ENCODE measurements at places on chromosomes 1 and 21.
A peak's percentile ranks its signal among the peaks of the same experiment; 100 is the strongest.

- DNase-seq, result no peak
Measured at GRCh38 chr1:204338360-204338759, 21.4 kb downstream of the PLEKHA6 start.

DNA sequence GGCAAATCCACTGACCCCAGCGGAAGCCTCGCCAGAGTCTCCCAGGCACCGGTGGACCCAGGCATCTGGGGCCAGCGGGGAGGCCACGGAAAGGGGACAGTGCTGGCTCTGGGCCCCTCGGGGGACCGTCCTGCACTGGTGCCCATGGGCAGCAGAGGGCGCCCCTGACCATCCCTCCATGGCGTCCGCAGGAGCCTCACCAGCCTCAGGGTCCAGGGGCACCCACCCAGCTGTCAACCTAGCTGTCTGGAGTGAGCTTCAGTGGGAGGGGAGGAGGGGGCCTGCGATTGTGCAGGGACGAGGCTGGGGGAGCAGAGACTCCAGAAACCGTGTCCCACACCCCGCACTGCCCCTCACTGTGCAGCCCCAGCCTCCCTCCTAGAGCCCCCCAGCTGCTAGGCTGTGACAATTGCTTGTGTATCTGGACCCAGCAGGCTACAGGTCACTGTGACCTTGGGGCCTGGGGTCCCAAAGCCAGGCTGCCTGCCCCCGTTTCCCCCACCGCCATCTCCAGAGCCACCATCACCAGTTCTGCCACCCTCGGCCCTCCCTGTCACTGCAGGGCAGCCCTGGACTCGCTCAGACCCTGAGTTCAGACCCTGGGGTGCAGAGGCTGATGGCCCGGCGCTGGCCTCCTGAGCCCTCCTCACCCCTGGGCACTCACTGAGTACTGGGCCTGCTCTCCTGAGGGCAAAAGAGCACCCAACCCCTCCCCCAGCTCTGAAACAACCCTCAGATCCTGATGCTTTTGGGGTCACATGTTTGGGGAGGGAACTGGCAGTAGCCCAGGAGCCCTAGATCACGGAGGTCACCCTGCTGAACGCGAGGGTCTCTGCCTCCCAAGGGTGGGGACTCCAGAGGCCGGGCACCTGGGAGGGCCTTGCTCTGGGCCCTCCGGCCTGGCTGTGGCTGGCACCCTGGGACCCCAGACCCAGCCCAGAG lies 10.6 kb upstream of the COL6A1 start:
- peak; percentile 85 for DNase-seq

DNA sequence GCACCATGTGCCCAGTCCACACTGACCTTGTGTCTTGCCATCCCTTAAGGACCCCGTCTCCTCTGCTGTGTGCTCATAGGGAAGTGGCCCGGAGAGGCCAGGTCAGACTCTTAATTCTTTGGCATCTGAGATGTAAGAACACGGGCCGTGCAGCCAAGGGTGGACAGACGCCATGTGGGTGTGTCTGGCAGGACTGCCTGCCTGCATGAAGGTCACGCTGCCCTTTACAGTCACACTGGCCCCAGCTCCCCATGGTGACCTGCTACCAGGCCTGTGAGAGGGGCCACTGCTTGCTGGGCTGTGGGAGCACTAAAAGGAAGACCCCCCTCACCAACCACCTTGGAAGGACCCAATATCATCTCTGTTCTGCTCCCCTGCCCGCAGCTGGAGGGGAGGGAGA lies 17.7 kb downstream of the DHRS3 start:
- DNase-seq, result no peak

DNA sequence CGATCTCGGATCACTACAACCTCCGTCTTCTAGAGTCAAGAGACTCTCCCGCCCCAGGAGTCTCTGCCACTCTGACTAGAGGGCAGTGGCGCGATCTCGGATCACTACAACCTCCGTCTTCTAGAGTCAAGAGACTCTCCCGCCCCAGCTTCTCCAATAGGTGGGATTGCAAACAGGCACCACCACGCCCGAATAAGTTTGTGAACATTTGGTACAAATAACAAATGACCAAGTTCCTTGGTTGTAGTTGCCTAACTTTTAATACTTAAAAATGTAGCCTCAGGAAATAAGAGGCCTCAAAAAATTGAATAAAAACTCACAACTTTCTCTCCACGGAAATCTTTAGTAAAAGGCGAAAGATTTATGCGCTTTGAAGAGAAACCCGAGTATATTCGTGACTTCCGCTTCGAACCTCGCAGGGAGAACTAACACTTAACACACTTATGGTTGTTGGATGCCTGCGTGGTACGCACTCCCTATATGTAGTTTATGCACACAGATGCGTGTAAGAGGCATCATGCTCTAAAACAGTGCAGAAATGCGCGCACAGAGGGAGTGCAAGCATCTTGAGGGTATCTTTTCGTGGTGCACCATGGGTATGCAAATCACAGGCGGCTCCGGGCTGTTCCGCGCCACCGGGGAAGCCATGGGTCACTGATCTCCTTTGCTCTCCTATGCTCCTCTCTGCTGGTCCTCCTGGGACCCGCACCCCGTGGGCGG lies 11.4 kb downstream of the BTBD19 start:
- DNase-seq, result peak; percentile 80

DNA sequence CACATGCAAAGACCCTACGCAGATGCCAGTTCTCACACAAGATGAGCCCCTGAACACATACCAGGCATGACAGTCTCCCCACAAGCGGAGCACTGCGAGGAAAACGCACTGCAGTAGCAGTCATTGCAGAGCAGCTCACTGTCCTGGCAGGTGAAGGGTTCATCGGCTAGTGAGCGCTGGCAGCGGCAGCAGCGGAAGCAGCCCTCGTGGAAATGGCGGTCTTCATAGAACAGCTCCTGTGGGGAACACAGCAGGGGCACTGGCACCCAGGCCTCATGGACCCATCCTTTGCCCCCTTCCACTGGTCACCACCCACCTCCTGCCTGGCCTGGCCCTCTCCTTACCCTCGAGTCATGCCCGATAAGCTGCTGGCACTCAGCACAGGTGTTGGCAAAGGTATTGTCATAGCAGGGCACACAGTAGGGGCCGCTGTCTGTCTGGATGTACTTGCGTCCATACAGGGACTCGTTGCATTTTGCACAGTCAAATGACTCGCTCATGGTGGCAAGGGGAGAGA lies 6.3 kb downstream of the FHL3 start:
- DNase-seq, result no peak

- DNase-seq, result no peak
Measured at GRCh38 chr1:11984576-11984975, 4.3 kb downstream of the MFN2 start.

DNA sequence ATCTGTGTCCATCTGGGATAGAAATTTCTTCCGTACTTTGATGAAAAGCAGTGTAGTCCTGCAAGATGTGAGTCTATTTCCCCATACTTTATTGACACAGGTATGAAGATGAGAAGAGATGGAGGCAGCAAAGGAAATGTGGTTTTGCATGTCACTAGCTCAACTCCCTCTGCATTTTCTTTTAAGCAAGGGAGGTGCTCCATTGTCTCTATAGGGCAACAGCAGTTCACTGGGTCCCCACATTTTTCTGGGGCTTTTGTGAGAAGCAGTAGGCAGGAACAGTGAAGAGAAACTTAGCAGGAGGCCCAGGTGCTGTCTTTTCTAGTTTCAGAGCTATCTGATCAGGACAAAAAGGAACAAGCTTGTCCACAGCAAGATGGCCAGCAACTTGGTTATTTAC lies 37.1 kb downstream of the C21orf91 start:
- DNase-seq, result no peak

- peak; percentile 63 for DNase-seq
Measured at GRCh38 chr1:227317523-227318015, 723 bp downstream of the CDC42BPA start.

DNA sequence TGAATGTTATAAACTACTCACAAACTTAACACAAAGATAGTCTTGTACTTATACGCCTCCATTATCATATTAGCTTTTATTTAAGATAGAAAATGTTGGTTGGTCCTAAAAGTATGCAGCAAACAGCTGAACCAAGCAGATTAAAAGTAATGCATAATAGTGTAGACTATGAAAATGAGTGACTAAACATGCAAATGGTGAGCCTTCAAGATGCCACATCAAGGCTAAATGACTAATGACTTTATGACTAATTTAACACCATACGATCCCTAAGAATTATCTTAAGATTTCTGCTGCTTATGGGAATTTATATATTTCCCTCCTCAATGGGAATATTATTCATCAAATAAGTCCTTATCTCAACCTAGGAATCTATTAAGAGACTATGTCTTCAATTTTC lies 4.6 kb downstream of the GPATCH2 start:
- DNase-seq, result no peak

GRCh38 chr21:30227633-30228404 lies 11.9 kb upstream of the CLDN8 start:
- DNase-seq, result no peak

DNA sequence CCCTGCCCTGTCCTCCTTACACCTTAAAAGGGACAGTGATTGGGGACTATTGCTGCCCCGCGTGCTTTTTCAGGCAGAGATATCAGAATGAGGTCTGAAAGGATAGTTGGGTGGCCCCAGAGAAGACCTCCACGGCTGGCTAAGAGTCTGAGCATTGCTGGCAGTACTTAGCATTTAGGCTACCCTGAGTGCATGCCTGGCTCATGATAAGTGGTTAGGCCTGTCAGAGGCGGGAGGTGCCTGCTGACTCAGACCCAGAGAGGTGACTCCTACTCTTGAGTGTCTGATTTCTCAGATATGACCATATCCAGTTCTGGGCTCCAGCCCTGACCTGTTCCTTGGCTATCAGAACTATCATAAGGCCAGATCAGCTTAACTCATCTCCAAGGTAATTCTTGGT lies 213.7 kb downstream of the PBX1 start:
- no peak for DNase-seq

- no peak for DNase-seq
Measured at GRCh38 chr1:40838045-40838979, 23.9 kb downstream of the CITED4 start.

DNA sequence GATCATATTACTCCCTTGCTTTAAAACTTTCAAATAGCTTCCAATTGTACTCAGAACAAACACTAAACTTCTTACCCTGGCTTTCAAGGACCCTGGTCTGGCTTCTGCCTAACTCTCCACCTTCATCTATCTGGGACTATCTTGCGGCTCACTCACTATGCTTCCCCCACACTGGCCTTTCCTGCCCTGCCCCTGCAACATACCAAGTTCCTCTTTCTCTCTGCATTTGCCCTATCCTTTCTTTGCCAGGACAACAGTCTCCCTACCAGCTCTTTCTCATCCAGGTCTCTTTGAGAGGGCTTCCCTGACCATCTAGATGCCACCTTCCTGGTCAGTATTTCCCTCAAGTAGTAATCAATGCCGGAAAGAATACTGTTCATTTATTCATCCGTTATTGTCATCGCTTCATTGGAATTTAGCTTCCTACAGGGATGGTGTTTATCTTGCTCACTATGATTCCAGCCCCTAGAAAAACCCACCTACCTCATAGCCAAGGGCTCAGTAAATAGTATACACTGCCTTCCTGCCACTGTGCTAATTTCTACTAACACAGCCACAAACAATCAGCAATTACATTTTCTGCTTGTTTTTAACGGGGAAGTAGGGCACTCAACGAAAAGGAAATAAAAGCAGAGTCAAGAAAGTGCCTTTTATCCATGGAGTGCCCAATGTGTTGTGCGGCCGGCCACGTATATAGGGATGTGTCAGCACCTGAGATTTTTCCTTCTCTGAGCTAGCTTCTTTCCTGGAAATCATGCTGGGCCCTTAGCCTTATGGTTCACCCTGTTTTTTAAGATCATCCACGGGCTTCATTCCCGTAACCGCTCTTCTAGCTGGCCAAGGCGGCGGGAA lies 521 bp upstream of the CDC7 start:
- no peak for DNase-seq

GRCh38 chr1:93967306-93967705 lies 58.1 kb upstream of the GCLM start:
- DNase-seq, result peak; percentile 3

DNA sequence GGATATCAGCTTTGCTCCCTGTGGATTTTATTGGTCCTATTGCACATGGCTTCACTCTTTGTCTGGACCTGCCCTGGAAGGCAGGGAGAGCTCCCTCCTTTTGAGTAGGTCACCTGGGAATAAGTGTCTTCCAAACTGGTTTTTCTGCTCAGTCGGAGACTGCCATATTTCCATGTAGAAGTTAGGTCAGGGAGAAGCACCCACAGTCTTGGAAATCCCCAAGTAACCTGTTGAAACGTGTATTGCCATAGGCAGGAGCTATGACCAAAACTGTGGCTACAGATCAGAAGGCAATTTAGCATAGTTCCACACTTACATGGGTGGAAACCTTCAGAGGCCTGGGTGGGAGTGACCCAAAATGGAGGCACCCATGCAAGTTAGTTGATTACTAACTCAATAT lies 3.5 kb upstream of the GNG12 start:
- DNase-seq, result no peak

DNA sequence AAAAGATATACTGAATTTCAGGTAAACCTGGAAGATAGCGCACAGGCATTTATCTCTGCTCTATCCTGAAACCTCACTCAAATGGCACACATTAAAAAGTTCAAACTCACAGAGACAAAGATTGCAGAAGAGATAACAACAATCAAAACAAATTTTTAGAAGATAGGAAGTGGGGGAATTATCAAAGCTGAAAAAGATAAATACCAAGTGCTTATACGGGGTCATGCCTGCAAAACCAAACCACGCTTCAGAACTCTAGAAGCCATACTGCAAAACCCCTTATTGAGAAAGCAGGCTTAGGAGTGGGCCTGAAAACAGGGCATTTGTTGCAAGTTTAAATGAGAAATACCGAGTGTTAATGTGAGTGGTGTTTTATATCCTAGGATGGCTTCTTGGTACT lies 76.8 kb downstream of the BARHL2 start:
- no peak for DNase-seq

DNA sequence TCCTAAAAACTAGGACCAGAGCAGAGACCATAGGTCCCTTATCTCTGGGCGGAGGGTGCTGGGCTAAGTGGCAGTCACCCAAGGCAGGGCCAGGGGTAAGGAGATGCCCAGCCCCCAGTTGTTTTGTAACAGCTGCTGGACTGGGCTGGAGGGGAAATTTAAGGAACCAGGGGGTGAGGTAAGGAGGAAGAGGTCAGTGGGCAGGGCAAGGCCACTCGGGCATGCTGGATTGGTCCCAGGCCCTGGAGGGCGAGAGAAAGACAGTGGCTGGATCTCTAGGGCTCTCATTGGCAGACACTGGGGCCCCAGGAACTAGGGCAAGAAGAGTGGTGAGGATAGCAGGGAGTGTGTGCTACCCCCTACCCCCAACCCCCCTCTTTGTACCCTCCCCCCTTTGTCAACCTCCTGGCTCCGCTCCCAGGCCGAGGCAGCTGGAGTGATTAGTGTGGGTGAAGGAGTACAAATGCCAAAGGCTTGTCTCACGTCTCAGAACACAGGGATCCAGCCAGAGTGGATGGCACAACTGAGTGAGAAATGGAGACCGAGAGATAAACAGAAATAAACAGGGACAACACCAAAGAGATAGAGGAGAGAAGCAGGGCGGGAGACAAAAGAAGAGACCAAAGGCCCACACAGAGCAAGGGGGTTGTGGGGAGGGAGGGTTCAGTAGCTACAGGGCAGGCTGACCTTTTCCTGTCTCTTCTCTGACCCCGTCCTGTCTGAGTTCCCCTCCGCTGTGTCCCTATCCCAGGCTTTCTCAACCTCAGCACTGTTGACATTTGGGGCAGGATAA lies 20.5 kb upstream of the THRAP3 start:
- no peak for DNase-seq

GRCh38 chr1:97947695-97948094 lies 26.9 kb upstream of the DPYD start:
- DNase-seq, result no peak
